RKO (cell line): ENCODE measurements at places on chromosomes 16 and 17.

DNA sequence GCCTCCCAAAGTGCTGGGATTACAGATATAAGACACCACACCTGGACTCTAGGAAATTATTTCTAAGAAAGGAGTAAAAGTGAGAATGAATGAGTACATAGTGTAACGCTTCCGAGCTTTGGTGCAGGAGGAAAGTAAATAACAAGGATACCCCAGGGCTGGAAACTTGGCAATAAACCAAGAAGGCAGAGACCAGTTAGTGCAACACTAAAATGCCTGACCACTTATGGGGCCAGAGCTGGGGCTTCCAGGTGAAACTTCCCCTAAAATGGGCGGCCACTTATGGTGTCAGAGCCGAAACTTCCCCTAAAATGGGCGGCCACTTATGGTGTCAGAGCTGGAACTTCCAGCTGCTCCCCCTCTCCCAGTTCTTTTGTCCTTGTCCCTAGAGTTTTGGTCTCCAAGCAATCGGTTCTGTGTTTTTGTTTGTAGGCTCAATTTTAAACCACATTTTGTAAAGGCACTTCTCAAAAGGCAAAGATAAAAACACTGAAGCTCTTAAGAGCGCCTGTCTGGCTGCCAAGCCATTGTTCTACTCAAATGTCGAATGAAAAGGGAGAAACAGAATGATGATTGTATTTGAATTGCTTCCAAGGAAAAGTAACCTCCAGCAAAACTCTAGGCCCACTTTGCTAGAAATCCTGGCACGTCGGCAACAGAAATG is 63.9 kb downstream of the NXN start:
- no peak for DNase-seq

- DNase-seq, result no peak
These were observed 5.5 kb upstream of the MNT start for GRCh38 chr17:2406271-2406902.

DNA sequence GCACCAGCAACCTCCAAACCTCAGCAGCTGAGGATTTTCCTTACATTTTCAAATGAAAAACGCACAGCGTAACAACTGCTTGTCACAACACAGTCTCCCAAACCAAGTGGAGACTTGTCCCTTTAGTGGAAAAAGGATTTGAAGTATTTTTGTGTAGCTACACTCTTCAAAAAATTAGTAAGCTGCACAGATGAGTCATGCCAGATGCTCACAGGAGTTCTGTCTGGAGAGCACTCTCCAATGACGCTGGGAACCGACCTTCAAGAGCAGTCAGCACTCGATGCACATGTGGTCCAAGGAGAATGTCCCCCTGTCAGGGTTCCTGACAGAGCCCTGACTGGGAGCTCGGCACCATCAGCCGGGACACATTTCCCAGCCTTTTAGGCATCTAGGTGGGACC is 39.8 kb downstream of the MAP1LC3B start:
- peak; percentile 33 for DNase-seq

- no peak for DNase-seq
These were observed 19.0 kb upstream of the RPH3AL start for GRCh38 chr17:371583-371982.

- no peak for DNase-seq
These were observed 9.1 kb upstream of the MPO start for GRCh38 chr17:58289869-58290268.

- no peak for DNase-seq
These were observed 29.7 kb upstream of the SSTR5 start for GRCh38 chr16:1042866-1043265.

GRCh38 chr17:67281743-67282142 is 36.7 kb upstream of the HELZ start:
- no peak for DNase-seq

- no peak for DNase-seq
These were observed 163.9 kb downstream of the PRKCB start for GRCh38 chr16:23999663-24000062.

DNA sequence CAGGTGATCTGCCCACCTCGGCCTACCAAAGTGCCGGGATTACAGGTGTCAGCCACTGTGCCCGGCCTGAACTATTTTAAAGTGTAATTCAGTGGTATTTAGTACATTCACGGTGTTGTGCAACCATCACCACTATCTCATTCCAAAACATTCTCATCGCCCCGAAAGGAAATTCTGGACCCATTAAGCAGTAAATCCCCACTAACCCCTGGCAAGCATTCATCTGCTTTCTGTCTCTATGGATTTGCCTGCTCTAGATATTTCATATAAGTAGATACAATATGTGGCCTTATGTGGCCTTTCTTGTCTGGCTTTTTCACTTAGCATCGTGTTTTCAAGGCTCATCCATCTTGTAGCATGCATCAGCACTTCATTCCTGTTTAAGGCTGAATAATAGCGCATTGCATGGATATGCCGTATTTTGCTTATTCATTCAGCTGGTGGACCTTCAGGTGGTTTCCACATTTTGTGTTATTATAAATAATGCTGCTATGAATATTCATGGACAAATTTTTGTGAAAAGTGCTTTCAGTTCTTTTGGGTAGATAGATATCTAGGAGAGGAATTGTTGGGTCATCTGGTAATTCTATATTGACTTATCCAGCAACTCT is 8.4 kb upstream of the HERPUD1 start:
- DNase-seq, result no peak

- no peak for DNase-seq
These were observed 16.6 kb downstream of the LDHD start for GRCh38 chr16:75099738-75100602.

- no peak for DNase-seq
These were observed 3.7 kb upstream of the USP32 start for GRCh38 chr17:60395508-60396065.

DNA sequence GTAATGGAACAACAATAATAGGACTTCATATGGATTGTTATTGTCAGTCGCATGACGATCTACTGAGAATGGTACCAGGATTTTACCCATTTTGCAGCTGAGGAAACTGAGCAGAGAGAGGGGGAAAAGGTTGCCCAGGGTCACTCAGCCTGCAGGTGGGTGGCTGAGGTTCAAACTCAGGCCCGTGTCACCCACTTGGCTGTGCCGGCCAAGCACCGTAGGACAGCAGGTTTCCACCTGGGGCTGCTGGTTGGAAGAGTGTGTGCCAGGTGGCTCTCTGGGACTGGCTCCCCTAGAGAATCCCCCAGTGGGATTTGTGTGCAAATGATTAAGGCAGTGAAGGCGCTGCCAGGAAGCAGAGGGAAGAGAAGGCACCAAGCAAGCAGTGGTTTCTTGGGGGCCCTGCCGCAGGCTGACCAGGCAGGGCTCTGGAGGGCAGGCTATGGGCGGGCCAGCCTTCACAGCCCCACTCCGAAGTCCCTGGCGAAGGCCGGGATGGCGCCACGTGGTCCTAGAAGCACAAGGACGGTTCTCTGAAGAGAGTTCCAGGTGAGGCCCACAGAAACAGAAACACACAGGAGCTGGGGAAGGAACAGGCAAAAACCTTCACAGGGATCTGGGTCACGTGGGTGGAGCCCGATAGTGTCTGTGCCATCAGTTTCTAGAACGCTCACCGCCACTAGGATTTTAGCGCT is 163.5 kb downstream of the IRF8 start:
- DNase-seq, result no peak
